B cell (primary cell): ENCODE measurements at places on chromosomes 6 and 20. TPM values are rescaled to one million over a fixed set of nuclear protein-coding genes. Genes with fewer than 3 reads are reported as not detected.

- no peak for DNase-seq
Observed at GRCh38 chr6:20706238-20706938, 172.1 kb downstream of the CDKAL1 start.

GRCh38 chr6:89711801-89712200 is 73.3 kb upstream of the LYRM2 start:
- DNase-seq = no peak

DNA sequence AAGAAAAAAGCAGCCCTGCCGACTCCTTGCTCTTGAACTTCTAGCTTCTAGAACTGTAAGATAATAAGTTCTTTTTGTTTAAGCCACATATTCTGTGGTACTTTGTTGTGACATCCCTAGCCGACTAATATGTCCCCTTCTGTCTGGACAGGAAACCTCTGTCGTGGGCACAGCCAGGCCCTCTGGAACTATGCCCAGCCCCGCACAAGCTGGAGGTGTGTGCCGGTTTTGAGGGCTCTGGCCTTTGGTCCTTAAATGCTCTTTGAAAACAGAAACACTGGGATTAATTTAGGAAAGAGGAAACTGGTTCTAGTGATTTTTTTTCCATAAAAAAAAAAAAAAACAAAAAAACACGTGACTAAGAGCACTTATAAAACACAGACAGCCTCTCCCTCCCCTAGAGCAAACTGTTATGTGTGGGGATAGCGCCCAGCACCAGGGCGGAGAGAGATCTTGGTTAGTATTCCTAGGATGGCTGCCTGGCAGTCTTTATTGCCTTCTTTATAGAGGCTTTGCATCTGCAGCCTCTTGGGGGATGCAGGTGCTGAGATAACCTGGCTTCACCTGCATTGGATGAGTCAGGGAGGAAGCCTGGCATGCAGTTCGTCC is 244.3 kb downstream of the NFATC2 start:
- DNase-seq = no peak

NKX2-2 gene
- not detected in 2 replicates for total RNA-seq

HLA-A gene
- 1,591 and 1,607 TPM in 2 replicates for total RNA-seq

GRCh38 chr20:21623074-21623780 is 82.2 kb upstream of the PAX1 start:
- no peak for DNase-seq

- peak; percentile 38 for DNase-seq
Observed at GRCh38 chr6:111843347-111844147, 29.7 kb downstream of the FYN start.

- DNase-seq = no peak
Observed at GRCh38 chr6:116144605-116145004, 18.7 kb upstream of the COL10A1 start.

DCDC2 gene
- total RNA-seq = not detected in 2 replicates

GRCh38 chr6:14393910-14394309 is 276.3 kb downstream of the CD83 start:
- no peak for DNase-seq

SLC17A2 gene
- not detected in 2 replicates for total RNA-seq

DNA sequence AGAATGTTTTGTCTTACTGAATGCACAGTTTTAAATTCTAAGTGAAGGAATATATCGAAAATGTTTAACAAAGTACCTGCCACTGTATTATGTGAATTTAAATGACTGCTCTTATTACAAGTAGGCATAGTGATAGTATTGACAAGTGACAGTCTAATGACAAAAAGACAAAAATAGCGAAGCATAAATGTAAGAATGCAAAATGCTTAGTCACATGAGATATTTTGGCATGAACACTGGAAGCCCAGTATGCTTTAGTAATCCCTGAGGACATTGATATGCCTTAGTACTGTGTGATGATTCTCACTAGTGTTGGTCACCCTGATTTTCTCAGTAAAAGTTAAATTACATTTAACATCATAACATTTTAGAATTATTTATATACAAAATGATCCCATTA is 153.5 kb downstream of the EYA4 start:
- DNase-seq = no peak

- peak; percentile 58 for DNase-seq
Observed at GRCh38 chr6:157893238-157893637, 70.2 kb downstream of the SNX9 start.

- no peak for DNase-seq
Observed at GRCh38 chr6:25297039-25297441, 17.9 kb downstream of the CARMIL1 start.

GRCh38 chr6:80792151-80792550 is 685.7 kb downstream of the BCKDHB start:
- no peak for DNase-seq

DNA sequence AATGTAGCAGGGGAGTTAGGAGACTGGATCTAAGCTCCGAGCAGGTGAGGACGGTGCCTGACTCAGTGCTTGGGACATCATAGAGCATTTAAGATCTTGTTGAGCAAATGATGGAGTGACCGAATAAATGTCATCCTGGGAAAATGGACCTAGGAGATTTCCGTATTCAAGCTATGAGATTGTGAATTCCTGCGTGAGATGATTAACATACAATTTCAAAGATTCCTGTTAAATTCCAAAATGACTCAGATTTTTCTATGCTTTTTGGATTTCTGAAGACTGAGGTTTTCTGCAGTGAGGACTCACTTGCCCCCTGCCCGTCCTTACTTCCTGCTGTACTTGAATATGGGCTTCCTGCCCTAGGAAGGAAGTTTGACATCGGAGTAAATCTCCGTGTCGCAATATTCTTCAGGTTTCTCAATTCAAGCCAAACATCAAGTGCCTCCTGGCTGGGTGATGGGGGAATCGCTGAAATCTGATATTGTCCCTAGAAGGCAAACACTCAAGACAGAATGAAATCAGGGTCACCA is 5.2 kb downstream of the SYTL3 start:
- DNase-seq = no peak

DNA sequence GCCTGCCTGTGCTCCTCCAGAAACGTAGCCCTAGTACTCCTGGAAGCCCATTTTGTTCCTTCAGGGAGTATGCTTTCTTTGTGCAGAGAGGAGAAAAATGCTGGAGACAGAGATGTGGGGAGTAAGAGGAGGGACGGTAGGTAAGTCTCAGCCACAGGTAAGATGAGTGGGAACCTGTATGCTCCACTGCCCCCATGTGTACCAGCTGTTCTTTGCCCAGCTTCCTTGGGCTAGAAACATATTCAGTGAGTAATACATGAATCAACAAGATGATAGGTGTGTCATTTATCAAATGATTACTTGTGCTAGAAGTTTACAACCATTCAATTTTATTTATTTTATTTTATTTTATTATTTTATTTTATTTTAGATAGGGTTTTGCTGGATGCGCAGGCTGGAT is 13.6 kb upstream of the CEP85L start:
- DNase-seq = no peak

CCN6 gene
- total RNA-seq = not detected in 2 replicates

DNA sequence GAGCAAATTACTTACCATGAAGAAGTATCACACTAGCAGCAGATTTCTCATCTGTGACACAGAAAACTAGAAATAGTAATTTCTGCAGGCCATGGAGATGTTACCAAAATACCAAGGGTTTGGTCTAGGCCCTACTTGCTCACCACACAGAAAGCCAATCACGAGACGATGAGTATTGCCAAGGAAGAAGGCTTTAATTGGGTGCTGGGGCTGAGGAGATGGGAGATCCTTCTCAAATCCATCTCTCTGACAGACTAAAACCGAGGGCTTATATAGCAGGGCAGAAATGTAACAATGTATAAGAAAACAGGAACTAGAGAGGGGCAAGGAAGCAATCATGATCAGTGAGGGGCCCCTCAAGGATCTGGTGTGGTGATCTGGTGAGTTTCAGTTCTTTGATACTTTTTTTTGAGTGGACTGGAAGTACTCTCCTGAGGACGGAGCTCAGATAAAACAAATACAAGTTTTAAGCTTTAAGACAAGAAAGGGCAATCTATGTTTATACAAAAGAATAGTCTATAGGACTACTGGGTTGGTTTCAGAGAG is 40.9 kb downstream of the RNF182 start:
- peak; percentile 4 for DNase-seq

TRIM10 gene
- not detected in 2 replicates for total RNA-seq

GABRR1 gene
- not detected in 2 replicates for total RNA-seq

GRCh38 chr6:105488516-105489215 is 85.8 kb upstream of the PREP start:
- DNase-seq = no peak

- DNase-seq = no peak
Observed at GRCh38 chr20:59835448-59836395, 97.7 kb downstream of the SYCP2 start.

DNA sequence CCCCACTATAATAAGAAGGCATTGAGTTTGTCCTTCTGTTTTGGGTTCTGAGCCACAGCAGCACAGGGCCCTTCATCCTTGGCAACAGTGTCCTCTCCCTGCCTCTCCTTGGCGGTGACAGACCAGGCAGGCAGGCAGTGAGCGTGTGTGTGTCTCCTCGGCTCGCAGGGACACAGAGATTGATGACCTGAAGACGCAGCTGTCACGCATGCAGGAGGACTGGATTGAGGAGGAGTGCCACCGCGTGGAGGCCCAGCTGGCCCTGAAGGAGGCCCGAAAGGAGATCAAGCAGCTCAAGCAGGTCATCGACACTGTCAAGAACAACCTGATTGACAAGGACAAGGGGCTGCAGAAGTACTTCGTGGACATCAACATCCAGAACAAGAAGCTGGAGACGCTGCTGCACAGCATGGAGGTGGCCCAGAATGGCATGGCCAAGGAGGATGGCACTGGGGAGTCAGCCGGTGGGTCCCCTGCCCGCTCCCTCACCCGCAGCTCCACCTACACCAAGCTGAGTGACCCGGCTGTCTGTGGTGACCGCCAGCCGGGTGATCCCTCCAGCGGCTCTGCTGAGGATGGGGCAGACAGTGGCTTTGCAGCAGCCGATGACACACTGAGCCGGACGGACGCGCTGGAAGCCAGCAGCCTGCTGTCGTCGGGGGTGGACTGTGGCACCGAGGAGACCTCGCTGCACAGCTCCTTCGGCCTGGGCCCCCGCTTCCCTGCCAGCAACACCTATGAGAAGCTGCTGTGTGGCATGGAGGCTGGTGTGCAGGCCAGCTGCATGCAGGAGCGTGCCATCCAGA is 24.0 kb downstream of the SDCBP2 start:
- DNase-seq = no peak

DNA sequence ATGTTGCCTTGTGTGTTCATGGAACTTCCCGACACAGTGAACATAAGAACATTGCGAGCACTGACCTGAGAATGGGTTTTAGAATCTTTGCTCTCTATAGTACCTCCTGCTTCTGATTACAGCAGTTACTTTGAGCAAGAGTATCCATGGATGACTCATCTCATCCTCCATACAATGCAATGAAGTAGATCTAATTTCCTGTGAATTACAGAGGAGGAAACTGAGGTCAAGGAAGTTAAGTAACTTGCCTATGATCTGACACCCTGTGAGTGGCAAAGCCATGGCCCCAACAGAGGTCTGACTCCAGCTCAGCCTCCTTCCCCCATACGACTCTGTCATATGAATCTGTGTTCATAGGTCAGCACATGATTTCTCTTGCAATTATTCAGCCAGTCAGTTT is 518.1 kb downstream of the TFAP2A start:
- DNase-seq = no peak

TTK gene
- 0.68 and 0.84 TPM in 2 replicates for total RNA-seq

DNA sequence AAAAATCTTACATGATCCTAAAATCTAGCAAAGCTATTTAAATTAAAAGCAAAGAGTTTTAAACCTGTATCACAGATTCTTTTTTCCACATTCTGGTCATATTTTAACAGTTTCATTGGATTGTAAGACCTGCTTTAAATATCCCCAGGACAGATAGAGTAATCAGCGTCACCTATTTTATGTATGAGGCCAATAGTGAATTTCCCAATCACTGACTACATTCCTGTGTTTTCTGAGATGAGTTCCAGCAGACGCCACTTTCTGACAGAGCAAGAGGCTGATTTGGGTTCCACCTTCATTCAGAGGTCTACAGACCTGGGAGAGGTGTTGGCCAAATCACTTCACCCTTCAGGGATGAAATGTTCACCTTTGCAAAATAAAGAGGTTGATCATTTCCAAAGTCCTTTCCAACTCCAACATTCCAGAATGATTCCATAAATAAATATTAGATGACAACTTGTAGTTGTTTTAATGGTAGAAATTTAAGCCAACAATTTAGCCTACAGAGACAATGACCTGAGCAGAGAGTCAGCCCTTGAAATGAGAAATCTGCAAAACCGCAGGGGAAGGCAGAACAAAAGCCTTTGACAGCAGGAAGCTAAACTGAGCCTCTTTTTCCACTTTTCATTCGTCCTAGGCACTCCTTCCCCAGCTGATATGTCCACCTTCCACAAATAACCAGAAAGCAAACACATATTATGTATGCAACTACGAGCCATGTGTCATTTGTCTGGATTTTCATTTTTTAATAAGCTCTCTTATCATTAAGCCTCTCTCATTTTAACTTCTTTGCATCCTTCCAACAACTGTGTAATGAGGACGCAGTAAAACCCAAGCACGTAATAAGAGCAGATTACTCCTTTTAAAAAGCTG is 105.2 kb downstream of the TFAP2A start:
- no peak for DNase-seq

ZNF311 gene
- 0.10 and 0.17 TPM in 2 replicates for total RNA-seq

PDYN gene
- not detected in 2 replicates for total RNA-seq

ZDHHC14 gene
- 50.4 and 55.6 TPM in 2 replicates for total RNA-seq

HLA-DQB2 gene
- total RNA-seq = 109 and 112 TPM in 2 replicates

GRCh38 chr6:28442586-28442985 is 705 bp downstream of the ZSCAN23 start:
- DNase-seq = no peak

DNA sequence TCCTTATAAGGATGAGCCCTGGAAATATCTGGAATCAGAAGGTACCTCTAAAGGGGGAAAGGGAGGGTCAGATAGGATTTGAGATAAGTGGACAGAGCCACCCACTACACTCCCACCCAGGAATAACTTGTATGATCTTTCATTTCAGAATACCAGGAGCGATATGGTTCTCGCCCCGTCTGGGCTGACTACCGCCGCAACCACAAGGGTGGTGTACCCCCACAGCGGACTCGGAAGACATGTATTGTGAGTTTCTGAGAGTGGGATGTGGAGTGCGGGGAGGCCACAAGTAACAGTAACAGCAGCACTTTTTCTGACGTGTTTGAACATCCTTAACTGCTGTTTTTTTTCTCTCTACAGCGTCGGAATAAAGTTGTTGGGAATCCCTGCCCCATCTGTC is 1.9 kb downstream of the MRPS18B start:
- DNase-seq = no peak

- DNase-seq = no peak
Observed at GRCh38 chr6:11931296-11932035, 80.6 kb upstream of the HIVEP1 start.

DNA sequence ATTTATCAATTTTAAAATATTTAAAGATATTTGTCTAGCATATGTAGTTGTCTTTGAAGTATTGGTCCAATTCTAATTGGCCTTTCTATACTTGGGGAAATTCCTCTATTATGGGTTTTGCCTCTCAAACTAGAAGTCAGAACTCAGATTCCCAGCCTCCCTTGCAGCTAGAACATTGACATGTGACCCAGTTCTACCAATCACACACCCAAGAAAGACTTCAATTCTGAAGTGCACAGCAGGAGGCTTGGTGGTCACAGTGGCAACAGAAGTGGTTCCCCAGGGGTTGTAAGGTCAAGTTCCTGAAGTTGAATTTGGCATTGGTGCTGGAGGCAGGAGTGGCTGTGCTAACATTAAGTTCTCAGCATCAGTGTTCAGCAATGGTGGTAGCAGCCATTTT is 14.8 kb upstream of the FKBP5 start:
- DNase-seq = no peak

GRCh38 chr6:125114248-125114858 is 39.2 kb upstream of the TPD52L1 start:
- no peak for DNase-seq

MUCL3 gene
- not detected in 2 replicates for total RNA-seq

- no peak for DNase-seq
Observed at GRCh38 chr20:42098418-42098817, 480.2 kb upstream of the CHD6 start.

ATP6V1G2 gene
- total RNA-seq = 3.3 and 4.4 TPM in 2 replicates

- DNase-seq = no peak
Observed at GRCh38 chr6:135922174-135922573, 70.7 kb downstream of the PDE7B start.
